NCI-H69 (cell line): ENCODE measurements at places on chromosomes 13 and 19.
A peak's percentile ranks its signal among the peaks of the same experiment; 100 is the strongest.

- peak; percentile 79 for DNase-seq
Observed at GRCh38 chr19:10420444-10421239, at the start of gene PDE4A. Gene PDE4A, plus strand, starts transcription at chr19:10420538. Its CDS starts 227 bp downstream, at chr19:10420765.

GRCh38 chr13:99605420-99606323, 104.4 kb downstream of the TM9SF2 start:
- peak; percentile 86 for DNase-seq

DNA sequence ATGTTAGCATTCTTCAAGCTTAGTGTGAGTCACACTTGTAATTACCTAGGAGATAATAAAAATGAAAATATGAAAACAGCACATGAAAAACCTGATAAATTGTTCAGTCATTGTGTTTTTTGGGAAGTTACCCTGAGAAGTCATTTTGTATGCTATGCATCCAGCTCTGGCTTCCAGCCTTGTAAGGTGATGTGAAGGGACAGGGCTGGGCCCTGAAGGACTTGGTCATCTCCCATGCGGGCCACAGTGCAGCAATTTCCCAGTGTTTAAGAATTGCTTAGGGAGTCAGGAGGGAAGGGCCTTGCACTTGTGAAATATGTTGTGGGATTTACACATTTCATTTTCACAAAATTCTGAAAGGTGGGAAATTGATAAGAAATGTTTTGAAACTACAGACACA, 41.3 kb downstream of the ARHGEF7 start:
- no peak for DNase-seq

- peak; percentile 89 for DNase-seq
Observed at GRCh38 chr13:29923554-29924481, 73.4 kb upstream of the UBL3 start.

DNA sequence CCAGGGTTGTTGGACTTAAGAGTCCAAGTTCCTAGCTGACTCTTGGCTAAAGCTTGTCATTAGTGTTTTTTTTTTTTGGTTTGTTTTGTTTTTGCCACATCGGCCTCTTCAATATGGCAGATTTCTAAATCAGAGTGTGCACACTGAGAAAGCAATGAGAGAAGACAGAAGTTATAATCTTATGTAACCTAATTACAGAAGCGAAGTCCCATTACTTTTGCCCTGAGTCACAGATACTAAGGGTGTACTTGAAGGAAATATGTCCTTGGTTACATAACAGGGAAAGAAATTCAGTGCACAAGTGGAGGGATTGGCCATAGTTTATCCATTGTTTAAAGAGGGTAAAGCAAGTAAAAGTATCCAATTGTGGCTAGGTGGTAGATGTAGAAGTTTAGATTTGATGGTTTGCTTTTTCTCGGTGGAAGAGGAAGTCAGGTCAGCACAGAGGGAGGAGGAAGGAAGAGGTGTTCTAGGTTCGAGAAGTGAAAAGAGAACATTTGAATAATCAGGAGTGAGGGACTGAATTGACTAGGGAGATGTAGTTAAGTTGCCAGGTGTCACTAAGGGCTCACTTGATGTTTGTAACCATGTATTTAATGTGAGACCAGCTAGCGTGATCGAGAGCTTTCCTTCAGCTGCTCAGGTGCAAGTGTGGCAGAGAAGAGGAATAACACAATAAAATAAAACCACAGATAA, 12.2 kb downstream of the GTF2F2 start:
- DNase-seq: no peak

- peak; percentile 98 for DNase-seq
Observed at GRCh38 chr19:49127674-49128544, 8.6 kb downstream of the PPFIA3 start.
